Frontal cortex (tissue), 4 donors: ENCODE measurements at places on chromosomes 1 and 21. TPM values are rescaled to one million over a fixed set of nuclear protein-coding genes. Genes with fewer than 3 reads are reported as not detected.

Gene GCSAML
- total RNA-seq, result 0.41 TPM

Gene OR2T2
- total RNA-seq, result not detected

Gene BCL2L15
- 0.82 TPM for total RNA-seq

Gene RUNX3
- not detected for total RNA-seq

Gene PEA15
- total RNA-seq, result 84.4 TPM

Gene TEKT2
- total RNA-seq, result 10.6 TPM

Gene ADCY10
- 0.41 TPM for total RNA-seq

Gene KCNT2
- 28.1 TPM for total RNA-seq

Gene GNB1
- total RNA-seq, result 154 TPM

Gene KRTAP19-1
- not detected for total RNA-seq

Gene FNDC5
- total RNA-seq, result 15.5 TPM

Gene CD84
- 1.6 TPM for total RNA-seq

Gene ERVH48-1
- total RNA-seq, result not detected
